ENCODE measurements at places on chromosomes 3 and 15.
A peak's percentile ranks its signal among the peaks of the same experiment; 100 is the strongest.

DNA sequence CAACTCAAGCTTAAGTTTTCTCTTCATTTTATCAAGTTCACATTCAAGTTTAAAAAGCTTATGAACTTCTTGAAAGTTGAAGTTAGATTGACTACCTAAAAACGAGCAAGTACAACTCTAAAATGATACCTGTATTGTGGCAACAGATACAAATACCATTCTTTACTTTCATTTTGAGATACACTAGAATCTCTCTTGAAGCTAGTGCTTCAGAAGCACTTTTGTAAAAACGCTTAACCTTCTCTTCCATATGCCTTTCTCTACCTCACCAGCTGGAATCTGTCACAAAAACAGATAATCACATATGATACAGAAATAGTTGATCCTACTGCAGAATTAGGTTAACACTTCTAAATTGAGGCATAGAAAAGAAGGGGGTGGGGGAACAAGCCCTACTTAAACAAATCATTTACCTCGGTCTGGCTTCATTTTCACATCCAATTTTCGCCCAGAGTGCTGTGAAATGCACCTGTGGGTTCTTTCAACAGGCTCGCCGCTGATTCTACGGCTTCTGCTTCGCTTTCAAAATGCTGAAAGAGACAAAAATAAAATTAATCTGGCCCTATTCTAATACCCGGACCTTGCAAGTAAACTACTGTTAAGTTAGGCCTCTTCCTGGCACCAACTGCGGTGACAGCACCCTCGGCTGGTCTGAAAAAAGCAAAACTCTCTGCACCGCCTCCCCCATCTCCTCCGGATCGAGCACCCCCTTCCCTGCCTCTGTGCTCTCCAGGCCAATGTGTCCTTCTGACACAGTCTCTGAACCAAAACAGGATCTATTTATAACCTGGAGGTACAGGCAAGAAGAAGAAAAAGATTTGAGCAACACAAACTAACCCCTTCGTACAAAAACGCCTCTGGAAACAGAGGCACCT, 1.4 kb downstream of the ATOSA start:
- peak; percentile 40 for DNase-seq

GRCh38 chr3:112459750-112460149, 39.5 kb downstream of the BTLA start:
- DNase-seq, result no peak

GRCh38 chr3:188942191-188942590, 229.6 kb upstream of the TPRG1 start:
- DNase-seq, result no peak

DNA sequence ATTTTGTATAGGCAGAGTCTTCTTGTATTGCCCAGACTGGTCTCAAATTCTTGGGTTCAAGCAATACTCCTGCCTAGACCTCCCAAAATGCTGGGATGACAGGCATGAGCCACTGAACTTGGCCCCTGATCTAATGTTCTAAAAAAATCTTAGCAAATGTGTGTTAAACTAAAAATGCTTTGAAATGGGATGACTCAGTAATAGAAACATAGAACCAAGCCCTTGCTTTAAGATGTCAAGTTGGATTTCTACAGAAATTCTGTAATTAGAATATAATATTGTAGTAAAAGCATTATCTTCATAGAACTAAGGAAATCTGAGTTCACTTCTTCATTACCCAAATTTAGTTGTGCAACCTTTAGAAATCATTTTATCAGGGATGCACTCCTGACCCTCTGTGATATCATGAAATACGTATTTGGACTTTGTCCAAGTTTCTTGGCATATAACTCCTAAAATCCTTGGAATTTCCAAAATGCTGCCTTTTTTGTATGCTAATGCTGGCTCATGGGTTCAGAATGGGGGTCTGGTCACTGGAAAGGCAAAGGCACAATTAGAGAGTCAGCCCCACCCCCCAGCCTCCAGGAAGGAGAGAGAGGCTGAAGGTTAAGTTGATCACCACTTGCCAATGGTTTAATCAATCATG, 217.3 kb downstream of the TP63 start:
- no peak for DNase-seq

DNA sequence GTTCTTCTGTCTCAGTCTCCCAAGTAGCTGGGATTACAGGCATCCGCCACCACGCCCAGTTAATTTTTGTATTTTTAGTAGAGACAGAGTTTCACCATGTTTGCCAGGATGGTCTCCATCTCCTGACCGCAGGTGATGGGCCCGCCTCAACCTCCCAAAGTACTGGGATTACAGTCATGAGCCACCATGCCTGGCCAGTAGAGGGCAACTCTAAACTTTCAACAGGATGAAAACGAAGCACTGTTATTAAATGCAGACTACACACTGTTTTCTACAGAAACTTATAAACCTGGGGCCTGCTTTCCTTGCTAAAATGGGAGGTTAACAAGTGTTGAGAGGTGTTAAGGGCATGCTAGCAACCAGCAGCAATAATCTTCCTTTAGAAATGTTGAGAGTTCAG, 7.6 kb downstream of the ARPC4 start:
- no peak for DNase-seq

DNA sequence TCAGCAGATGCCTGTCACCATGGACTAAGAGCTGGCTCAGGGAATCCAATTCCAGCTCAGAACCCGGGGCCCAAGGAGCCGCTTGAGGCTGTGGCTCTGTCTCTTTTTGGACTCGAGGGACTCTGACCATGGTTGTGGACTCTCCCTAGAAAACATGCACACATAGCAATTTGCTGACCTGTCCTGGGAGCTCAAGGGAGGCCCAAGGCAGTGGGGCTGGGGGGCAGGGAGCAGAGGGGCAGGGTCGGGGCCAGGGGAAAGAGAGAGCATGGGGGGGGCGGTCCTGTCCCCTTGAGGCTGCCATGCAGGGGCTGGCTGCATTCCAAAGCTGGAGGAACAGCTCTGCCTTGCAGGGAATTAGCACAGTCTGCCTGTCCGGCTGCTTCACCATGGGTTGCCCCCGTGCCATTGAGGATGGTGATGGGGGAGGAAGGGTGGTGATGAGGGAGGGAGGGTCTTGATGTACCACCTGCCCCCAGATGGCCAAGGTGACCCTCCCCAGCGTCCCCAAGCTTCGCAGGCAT, 190.1 kb downstream of the GOLGA6L6 start:
- no peak for DNase-seq

- DNase-seq, result no peak
Measured at GRCh38 chr15:79311901-79312553, 1.1 kb downstream of the TMED3 start.

- no peak for DNase-seq
Measured at GRCh38 chr15:74829991-74830390, 3.6 kb downstream of the CPLX3 start.

DNA sequence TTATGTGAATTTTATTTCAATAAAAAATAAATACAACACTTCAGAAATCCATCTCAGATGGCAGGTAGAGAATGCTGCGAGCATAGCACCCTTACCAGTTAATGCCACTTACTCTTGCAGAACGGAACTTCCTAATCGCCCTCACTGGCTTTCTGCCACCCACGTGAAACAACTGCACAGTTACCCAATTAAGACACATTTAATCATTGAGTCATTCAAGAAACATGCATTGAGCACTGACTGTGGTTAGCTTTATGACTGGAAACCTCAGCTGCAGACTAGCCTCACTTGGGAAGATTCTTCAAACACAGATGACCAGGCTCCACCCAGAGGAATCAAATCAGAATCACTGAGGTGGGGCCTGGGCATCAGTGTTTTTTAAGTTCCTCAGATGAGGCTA, 5.6 kb upstream of the MFGE8 start:
- DNase-seq, result peak; percentile 50

GRCh38 chr3:22982981-22983587, 220.0 kb upstream of the UBE2E2 start:
- DNase-seq, result no peak

DNA sequence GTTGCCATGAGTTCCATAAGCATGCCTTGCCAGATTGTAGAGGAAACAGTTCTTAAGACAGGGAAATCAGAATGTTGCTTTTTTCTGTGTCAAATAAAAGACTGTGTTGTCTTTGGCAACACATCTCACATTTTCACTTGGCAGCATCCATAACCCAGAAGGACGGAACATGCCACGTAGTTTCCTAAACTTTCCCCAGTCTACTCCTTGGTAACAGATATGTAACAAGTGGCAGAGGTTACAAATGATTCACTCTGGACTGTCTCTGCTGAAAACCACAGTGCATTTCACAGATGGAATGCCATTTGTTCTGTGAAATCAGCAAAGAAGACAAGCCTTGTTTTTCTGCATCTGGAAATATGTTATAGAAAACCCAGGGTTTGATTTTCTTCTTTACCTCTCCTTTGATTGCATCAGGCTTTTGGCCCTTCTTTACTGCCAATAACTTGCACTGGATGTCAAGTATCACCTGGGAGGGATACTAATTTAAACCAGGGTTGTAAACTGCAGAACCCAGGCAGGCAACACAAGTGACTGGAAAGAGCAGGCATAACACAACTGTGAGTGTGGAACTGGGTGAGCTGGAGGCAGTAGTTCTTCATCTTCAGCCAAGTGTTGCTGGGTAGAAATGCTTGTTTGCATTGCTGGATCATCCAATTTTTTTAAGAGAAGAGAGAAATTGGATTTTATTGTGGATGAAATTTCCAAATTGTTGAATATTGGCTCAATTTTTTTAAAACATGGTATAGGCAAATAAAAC, 124.4 kb upstream of the FOXB1 start:
- DNase-seq, result no peak

DNA sequence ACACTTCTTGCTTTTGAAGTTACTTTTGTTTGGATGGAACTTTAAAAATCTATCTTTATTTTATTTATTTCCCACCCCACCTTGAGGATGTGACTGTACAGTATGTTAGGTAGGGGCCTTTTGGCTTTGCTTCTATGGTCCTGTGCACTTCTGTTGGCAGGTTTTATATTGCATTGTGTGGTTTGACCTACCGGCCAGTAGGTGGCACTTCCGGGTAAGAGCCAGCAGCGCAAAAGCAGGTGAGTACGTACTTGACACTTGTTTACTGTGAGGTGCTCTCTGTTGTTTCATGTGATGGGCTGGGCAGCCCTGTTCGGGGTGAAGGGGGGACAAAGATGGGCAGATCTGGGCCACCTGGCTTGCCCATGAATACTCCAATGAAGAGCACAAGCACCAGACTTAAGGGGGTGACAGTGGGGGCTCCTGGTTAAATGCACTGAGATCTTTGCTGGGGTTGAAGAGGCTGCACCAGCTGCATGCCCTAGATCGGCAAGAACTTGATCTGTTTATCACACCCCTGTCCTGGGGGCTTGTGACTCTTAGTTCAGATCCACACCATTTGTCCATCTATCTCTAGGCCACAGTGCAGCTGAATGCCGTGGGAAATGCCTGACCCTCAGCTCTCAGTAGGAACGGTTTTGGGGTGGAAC, 131.6 kb downstream of the NLGN1 start:
- DNase-seq, result no peak

GRCh38 chr3:14536837-14537589, 3.1 kb downstream of the GRIP2 start:
- DNase-seq, result no peak

GRCh38 chr15:84967380-84967779, 14.3 kb upstream of the PDE8A start:
- no peak for DNase-seq

GRCh38 chr3:131711114-131711768, 208.5 kb upstream of the MRPL3 start:
- no peak for DNase-seq

- DNase-seq, result no peak
Measured at GRCh38 chr3:135929670-135930069, 35.9 kb upstream of the PPP2R3A start.

DNA sequence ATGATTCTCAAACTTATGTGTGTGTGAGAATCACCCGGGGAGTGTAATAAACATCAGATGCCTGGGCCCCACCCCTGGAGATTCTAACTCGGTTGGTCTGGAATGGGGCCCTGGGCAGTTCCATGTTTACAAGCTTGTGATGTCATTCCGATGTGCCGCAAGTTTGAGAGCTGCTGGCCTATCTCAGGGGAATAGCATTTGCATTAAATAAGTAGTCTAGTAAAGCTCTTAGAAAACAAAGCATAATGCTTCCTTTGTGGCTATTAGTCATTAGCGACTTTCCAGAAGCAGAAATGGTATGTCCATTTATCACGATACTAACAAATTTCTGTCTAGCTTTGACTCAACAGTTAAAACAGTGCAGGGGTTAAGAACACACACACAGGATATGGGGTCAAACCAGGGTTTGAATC, 20.9 kb downstream of the PGBD4 start:
- no peak for DNase-seq

- DNase-seq, result no peak
Measured at GRCh38 chr3:156635973-156636372, 38.4 kb upstream of the TIPARP start.

GRCh38 chr3:76051145-76051544, 265.8 kb upstream of the ZNF717 start:
- no peak for DNase-seq
